GM23338 (cell line): ENCODE measurements at places on chromosomes 2 and 18. TPM values are rescaled to one million over a fixed set of nuclear protein-coding genes. Genes with fewer than 3 reads are reported as not detected.
A peak's percentile ranks its signal among the peaks of the same experiment; 100 is the strongest.

- peak; percentile 37 for DNase-seq
- H3K27ac ChIP-seq = no peak overlapping the region
- H3K36me3 ChIP-seq = no peaks in the 10 kb centered on the region
Measured at GRCh38 chr18:62991959-62992358, 276.6 kb downstream of the PHLPP1 start.

The ADCY3 gene
- 30.1 and 32.4 TPM in 2 replicates for total RNA-seq

The LRP1B gene
- total RNA-seq = 0.89 and 0.97 TPM in 2 replicates

The AQP4 gene
- total RNA-seq = 2.8 and 3.8 TPM in 2 replicates

DNA sequence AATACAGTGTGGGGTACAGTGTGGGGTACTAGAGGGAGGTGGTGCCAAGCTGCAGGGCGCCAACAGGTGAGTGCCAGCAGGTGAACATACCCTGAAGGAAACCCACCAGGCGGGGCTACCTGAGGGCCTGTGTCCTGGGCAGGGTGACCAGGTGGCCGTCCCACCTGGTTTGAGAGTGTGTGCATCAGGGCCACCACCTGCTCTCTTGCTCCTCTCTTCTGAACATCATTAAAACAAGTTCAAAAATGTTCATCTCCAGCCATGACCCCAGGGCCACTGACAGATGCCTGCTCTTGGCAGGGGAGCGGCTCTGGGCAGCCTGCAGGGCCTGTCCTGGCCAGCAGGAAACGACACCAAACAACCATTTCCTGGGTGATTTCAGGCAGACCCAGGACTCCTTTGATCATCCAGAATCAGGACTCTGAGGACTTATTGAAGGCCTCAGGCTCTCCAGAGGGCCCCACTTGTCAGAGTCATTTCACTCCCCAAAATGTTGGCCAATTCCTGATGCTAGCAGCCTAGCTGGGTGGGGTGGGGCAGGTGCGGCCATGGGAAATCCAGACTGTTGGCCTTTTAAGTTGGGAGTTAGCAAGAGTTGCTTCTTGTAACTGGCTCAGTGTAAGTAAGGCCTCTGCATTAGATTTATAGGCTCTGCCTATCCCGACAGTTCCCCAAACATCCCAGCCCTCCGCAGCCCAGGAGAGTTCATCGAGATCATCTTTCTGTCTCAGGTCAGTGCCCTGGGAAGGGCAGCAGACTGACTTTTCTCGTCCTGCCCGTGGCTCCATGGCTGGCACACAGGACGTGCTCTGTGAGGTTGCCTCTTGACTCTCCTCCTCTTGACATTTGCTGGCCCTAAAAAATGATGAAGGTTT, 111.5 kb upstream of the ZNF236 start:
- no peak overlapping the region for H3K27ac ChIP-seq
- no peaks in the 10 kb centered on the region for H3K4me1 ChIP-seq
- H3K4me3 ChIP-seq = no peak overlapping the region
- no peaks in the 10 kb centered on the region for H3K36me3 ChIP-seq
- no peak for DNase-seq
- H3K27me3 ChIP-seq = no peaks in the 10 kb centered on the region

- no peak overlapping the region for H3K27ac ChIP-seq
- H3K36me3 ChIP-seq = no peaks in the 10 kb centered on the region
- DNase-seq = no peak
- H3K27me3 ChIP-seq = no peaks in the 10 kb centered on the region
- H3K4me3 ChIP-seq = no peak overlapping the region
- H3K4me1 ChIP-seq = no peaks in the 10 kb centered on the region; the same call in 1 of the 2 replicates
Measured at GRCh38 chr18:9346775-9347174, 12.2 kb downstream of the TWSG1 start.

GRCh38 chr2:69565431-69565839, 78.1 kb downstream of the AAK1 start:
- H3K27me3 ChIP-seq = no peaks in the 10 kb centered on the region
- no peak overlapping the region for H3K4me3 ChIP-seq
- H3K4me1 ChIP-seq = peaks cover 7% of the 10 kb centered on the region; the same call in 1 of the 2 replicates

- no peaks in the 10 kb centered on the region for H3K27me3 ChIP-seq
- no peak overlapping the region for H3K4me3 ChIP-seq
- no peak overlapping the region for H3K27ac ChIP-seq
Measured at GRCh38 chr2:120878970-120879369, 143.3 kb downstream of the GLI2 start.

The ME2 gene
- total RNA-seq = 101 and 102 TPM in 2 replicates

DNA sequence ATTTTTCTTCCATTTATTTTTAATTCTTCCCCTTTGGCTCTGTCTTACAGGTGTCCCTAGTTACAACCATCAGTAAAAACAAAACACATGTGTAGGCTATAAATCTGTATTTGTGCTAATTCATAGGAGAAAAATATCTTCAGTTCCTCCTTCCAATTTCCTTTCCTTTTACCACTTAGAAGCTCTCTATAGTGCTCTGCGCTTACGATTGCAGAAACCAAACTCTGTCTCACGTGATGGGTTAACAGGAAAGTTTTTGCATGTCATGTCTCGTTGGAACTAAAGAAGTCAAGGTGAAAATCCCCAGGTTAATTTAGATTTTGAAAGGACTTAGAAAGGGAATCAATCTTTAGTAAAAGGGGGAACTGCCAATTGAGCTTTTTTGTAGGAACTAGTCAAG, 1390.5 kb upstream of the ZEB2 start:
- H3K4me1 ChIP-seq = no peaks in the 10 kb centered on the region; the same call in 1 of the 2 replicates
- DNase-seq = no peak
- no peaks in the 10 kb centered on the region for H3K36me3 ChIP-seq

DNA sequence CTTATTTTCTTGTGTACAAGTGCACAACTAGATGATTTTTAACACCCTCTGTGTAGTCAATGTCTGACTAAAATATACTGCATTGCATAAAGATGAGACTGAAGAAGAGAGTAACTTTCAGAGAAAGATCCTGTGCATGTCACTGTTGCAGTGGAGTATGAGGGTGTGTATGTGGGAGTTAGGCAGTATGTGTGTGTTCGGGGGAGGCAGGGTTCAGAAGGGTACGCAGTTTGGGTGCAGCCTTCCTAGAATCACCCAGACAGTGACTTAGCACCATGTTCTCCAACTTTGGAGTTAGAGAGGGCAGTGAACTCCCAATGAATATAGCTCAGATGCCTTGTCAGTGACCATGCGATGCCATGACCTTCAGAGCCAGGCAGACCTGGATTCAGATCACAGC, 84.6 kb downstream of the LRATD1 start:
- no peak for DNase-seq
- no peak overlapping the region for H3K4me3 ChIP-seq
- H3K36me3 ChIP-seq = no peaks in the 10 kb centered on the region
- no peaks in the 10 kb centered on the region for H3K27me3 ChIP-seq

The ITM2C gene
- 314 and 367 TPM in 2 replicates for total RNA-seq

The MSTN gene
- total RNA-seq = 0.21 TPM in 1 of 2 replicates, not detected in the other

The OR6B2 gene
- total RNA-seq = not detected in 2 replicates

The RTP5 gene
- total RNA-seq = 0.50 TPM in 1 of 2 replicates, not detected in the other

The SERPINB10 gene
- not detected in 2 replicates for total RNA-seq

GRCh38 chr2:43107679-43108078, 118.7 kb downstream of the ZFP36L2 start:
- H3K36me3 ChIP-seq = no peaks in the 10 kb centered on the region
- H3K4me1 ChIP-seq = peaks cover 8% of the 10 kb centered on the region; the same call in 1 of the 2 replicates
- H3K27me3 ChIP-seq = no peaks in the 10 kb centered on the region
- no peak overlapping the region for H3K4me3 ChIP-seq
- DNase-seq = no peak
- H3K27ac ChIP-seq = no peak overlapping the region

DNA sequence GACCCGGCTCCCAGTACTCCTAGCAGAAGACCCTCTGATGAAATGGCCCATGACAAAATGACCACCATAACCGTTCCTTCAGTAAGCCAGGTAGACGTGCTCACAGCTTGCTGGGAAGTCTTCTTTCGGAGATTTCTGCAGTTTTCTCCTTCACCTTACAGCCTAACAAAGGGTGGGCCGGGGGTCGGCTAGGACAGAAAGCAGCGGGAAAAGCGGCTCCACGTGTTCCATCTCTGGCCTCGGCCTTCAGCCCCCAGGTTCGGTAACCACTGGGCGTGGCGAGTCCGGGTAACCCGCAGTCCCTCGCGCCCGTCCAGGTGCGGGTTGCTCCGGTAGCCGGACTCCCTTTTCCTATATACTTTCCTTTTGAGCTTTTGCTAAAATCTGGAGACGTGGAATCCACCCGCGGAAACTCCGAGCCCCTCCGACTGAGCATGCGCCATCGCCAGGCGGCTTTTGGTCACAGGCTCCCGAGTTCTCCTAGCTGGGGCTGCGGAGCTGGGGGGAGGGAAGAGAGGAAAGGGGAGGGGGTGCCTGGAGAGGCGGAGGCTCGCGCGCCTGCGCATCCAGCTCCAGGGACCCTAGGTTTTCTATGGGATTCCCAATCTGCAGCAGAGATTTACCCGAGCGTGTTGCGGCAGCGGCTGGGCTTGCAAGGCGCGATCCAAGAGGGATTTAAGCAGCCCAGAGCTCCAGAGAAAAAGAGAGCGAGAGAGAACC, at the start of gene VSNL1:
Gene VSNL1 (plus strand): TSS at position 604 of the 720 bp plus-strand sequence. CDS start 51,379 bp downstream, outside the sequence.
- no peaks in the 10 kb centered on the region for H3K36me3 ChIP-seq
- peaks cover 13% of the 10 kb centered on the region for H3K27me3 ChIP-seq
- peaks cover 28% of the 10 kb centered on the region for H3K4me1 ChIP-seq

GRCh38 chr2:200749631-200750322, 61.9 kb upstream of the BZW1 start:
- H3K4me3 ChIP-seq = no peak overlapping the region
- H3K27ac ChIP-seq = no peak overlapping the region
- H3K36me3 ChIP-seq = no peaks in the 10 kb centered on the region
- H3K4me1 ChIP-seq = no peaks in the 10 kb centered on the region

- H3K27ac ChIP-seq = no peak overlapping the region
- no peak overlapping the region for H3K4me3 ChIP-seq
- H3K36me3 ChIP-seq = no peaks in the 10 kb centered on the region
- no peaks in the 10 kb centered on the region for H3K27me3 ChIP-seq
Measured at GRCh38 chr18:10913919-10914318, 235.4 kb downstream of the PIEZO2 start.

- H3K27ac ChIP-seq = no peak overlapping the region
- H3K36me3 ChIP-seq = no peaks in the 10 kb centered on the region
- H3K4me1 ChIP-seq = peaks cover 12% of the 10 kb centered on the region
- no peak overlapping the region for H3K4me3 ChIP-seq
- no peaks in the 10 kb centered on the region for H3K27me3 ChIP-seq
- DNase-seq = no peak
Measured at GRCh38 chr2:41068740-41069139, 616.9 kb upstream of the SLC8A1 start.

- H3K36me3 ChIP-seq = no peaks in the 10 kb centered on the region
- no peak for DNase-seq
- no peaks in the 10 kb centered on the region for H3K4me1 ChIP-seq
- H3K27ac ChIP-seq = no peak overlapping the region
- no peaks in the 10 kb centered on the region for H3K27me3 ChIP-seq
Measured at GRCh38 chr2:236959876-236960275, 125.8 kb upstream of the COPS8 start.

DNA sequence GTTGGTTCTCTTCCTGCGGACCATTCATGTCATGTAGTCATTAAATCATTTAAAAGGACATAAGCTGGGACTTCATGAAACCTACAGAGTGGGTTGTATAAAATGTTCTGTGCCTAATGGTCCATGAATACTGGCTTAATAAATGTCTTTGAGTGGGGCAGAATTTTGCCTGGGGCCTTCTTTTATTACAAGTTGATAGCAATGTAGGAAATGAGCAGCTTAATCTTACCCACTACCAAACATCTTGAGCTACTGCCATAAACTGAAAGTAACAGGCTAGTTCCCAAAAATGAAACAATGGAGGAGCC, 130.9 kb downstream of the TMEM17 start:
- H3K4me3 ChIP-seq = no peak overlapping the region
- H3K27ac ChIP-seq = peak overlapping the region; percentile 88; the same call in 1 of the 2 replicates
- peaks cover 29% of the 10 kb centered on the region for H3K4me1 ChIP-seq

DNA sequence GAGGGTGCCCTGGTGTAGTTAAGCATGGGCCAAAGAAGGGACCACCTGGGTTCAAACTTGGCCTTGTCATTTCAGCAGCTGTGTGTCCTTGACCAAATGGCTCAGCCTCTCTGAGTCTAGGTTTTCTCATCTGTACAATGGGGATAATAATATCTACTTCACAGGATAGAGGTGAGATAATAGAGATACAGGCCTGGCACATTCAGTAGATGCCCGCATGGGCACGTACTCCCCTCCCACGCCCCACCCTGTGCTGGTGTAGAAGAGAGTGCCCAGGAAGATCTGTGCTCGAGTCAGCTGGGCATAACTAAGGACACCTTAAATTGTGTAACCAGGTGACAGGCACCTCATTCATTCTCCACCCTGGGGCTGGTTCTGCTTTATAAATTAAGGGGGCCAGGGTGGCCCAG, 8.4 kb upstream of the TMEM185B start:
- H3K4me1 ChIP-seq = no peaks in the 10 kb centered on the region
- no peak for DNase-seq
- no peaks in the 10 kb centered on the region for H3K36me3 ChIP-seq
- H3K27me3 ChIP-seq = no peaks in the 10 kb centered on the region

DNA sequence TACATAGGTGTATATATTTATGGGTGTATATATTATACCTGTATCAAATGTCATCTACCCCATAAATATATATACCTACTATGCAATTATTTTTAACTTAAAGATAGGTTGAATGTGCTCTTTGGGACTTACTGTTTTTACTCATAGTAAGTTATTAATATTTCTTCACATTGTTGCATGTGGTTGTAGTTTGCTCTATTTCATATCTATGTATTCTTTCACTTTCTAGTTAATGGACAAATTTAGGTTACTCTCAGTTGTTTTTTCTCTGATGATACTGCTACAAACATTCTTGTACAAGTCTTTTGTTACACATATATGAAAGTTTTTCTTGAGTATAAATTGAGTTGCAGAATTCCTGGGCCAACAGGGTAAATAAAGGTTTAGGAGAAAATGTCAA, 601.8 kb upstream of the ID2 start:
- no peak for DNase-seq
- H3K4me1 ChIP-seq = no peaks in the 10 kb centered on the region
- H3K27ac ChIP-seq = no peak overlapping the region
- no peaks in the 10 kb centered on the region for H3K36me3 ChIP-seq
- H3K4me3 ChIP-seq = no peak overlapping the region

- H3K4me3 ChIP-seq = no peak overlapping the region
- no peak for DNase-seq
Measured at GRCh38 chr2:39668576-39669080, 2.9 kb downstream of the TMEM178A start.

The KLHL29 gene
- 5.7 and 6.5 TPM in 2 replicates for total RNA-seq

The CROCC2 gene
- total RNA-seq = not detected in 2 replicates

- H3K36me3 ChIP-seq = no peaks in the 10 kb centered on the region
- DNase-seq = peak; percentile 13
- H3K27me3 ChIP-seq = no peaks in the 10 kb centered on the region
- no peak overlapping the region for H3K4me3 ChIP-seq
- H3K27ac ChIP-seq = no peak overlapping the region
- H3K4me1 ChIP-seq = no peaks in the 10 kb centered on the region
Measured at GRCh38 chr2:73896362-73897239, 3.8 kb downstream of the ACTG2 start.
